ENCODE measurements at places on chromosomes 3 and 15. TPM values are rescaled to one million over a fixed set of nuclear protein-coding genes. Genes with fewer than 3 reads are reported as not detected.

The SKOR1 gene
- not detected for total RNA-seq

The RTP1 gene
- total RNA-seq: not detected

The CD86 gene
- total RNA-seq: not detected

The MEX3B gene
- 4.0 TPM for total RNA-seq

The KBTBD13 gene
- not detected for total RNA-seq

The GCSAM gene
- total RNA-seq: not detected

The RARRES1 gene
- total RNA-seq: not detected

The USP50 gene
- total RNA-seq: not detected

The NANOGP8 gene
- total RNA-seq: not detected

The PSMD6 gene
- total RNA-seq: 176 TPM

The MITF gene
- total RNA-seq: 22.9 TPM

The MAP3K13 gene
- 26.4 TPM for total RNA-seq

The KLHL25 gene
- total RNA-seq: 6.4 TPM

The CTXN2 gene
- total RNA-seq: 0.05 TPM

The EIF5A2 gene
- 35.8 TPM for total RNA-seq

The VIPR1 gene
- not detected for total RNA-seq

The HYAL1 gene
- total RNA-seq: 0.72 TPM

The CLDN18 gene
- 0.26 TPM for total RNA-seq

The EFCAB12 gene
- total RNA-seq: 0.05 TPM

The SLC22A14 gene
- total RNA-seq: not detected

The LMOD3 gene
- not detected for total RNA-seq

The NMB gene
- 0.53 TPM for total RNA-seq

The CPEB1 gene
- 10.8 TPM for total RNA-seq

The ARL6IP5 gene
- total RNA-seq: 109 TPM

The ZKSCAN7 gene
- total RNA-seq: not detected

The ARHGAP11A gene
- total RNA-seq: 47.3 TPM

The MRPL47 gene
- 189 TPM for total RNA-seq

The CCR9 gene
- total RNA-seq: not detected

The C3orf85 gene
- total RNA-seq: not detected

The MTMR10 gene
- 20.9 TPM for total RNA-seq

The TRPC1 gene
- total RNA-seq: 34.8 TPM

The KLF15 gene
- 0.03 TPM for total RNA-seq

The TNFSF10 gene
- total RNA-seq: 0.79 TPM

The CHAC1 gene
- 4.7 TPM for total RNA-seq

The IQCF5 gene
- not detected for total RNA-seq

The ARGFX gene
- total RNA-seq: not detected

The SHC4 gene
- total RNA-seq: 0.84 TPM

The SH2D7 gene
- total RNA-seq: not detected

The SAMD7 gene
- not detected for total RNA-seq

The IGSF11 gene
- not detected for total RNA-seq

The AGBL1 gene
- not detected for total RNA-seq

The EPHB3 gene
- total RNA-seq: 1.1 TPM

The ITPKA gene
- 17.3 TPM for total RNA-seq

The PLSCR2 gene
- total RNA-seq: not detected

The TMEM44 gene
- total RNA-seq: 14.2 TPM

The GASK1A gene
- total RNA-seq: not detected

The TRAIP gene
- total RNA-seq: 16.1 TPM

The SLC9A9 gene
- total RNA-seq: 1.1 TPM

The SLC22A13 gene
- not detected for total RNA-seq

The PAK6 gene
- total RNA-seq: 0.17 TPM

The MME gene
- total RNA-seq: 77.8 TPM

The RLBP1 gene
- not detected for total RNA-seq

The KPNA4 gene
- total RNA-seq: 30.7 TPM

The CFAP100 gene
- not detected for total RNA-seq

The TSEN2 gene
- 29.9 TPM for total RNA-seq

The GSK3B gene
- 61.7 TPM for total RNA-seq

The FBXO40 gene
- total RNA-seq: not detected
